ENCODE measurements at places on chromosomes 7 and 10.

GRCh38 chr7:19405541-19405940 lies 260.3 kb upstream of the FERD3L start:
- DNase-seq = no peak

DNA sequence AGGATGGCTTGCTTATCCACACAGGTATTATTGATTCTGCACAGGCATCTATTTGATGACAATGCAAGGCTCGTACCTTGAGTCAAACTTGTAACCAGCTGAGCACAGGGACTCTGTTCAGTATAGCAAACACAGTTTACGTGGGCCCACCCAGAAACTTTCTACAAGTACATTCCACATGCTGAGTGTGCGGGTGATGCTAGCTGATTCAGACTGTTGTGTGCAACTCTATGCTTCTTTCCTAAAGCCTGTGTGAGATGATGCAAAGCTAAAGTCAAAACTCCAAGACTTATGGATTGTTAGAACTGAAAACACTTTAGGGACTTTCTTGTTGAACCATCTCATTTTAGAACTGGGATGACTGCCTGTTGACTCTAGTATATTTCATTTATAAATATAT lies 21.5 kb upstream of the CALD1 start:
- DNase-seq = no peak

DNA sequence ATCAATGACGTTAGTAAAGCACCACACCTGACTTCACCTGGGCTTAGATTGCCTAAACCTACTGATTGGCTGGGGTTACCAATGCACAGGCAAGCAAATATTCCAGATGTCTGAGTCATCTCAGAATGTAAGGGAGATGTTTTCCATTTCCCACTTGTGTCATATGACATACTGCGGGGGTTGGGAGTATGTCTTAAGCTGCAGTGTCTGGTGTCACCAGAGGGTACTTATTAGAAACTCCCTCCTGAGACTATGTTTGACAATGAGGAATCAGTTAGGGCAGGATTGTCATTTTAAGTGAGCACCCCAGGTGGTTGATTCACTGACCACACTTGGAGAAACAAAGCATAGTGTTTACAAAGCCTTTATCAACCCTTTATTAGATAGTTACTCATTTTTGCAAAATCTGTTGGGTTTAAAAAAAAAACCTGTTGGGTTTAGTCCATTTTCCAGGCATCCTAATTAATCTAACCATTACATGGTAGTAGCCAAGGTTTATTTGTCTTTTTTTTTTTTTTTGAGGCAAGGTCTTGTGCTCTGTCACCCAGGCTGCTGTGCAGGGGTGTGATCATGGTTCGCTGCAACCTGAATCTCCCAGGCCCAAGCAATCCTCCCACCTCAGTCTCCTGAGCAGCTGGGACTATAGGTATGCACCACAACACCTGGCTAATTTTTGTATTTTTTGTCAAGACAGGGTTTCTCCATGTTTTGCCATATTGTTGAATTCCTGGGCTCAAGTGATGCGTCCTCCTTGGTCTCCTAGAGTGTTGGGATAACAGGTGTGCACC lies 72.5 kb downstream of the CDK6 start:
- no peak for DNase-seq

GRCh38 chr10:129605266-129605985 lies 138.4 kb downstream of the MGMT start:
- DNase-seq = no peak

DNA sequence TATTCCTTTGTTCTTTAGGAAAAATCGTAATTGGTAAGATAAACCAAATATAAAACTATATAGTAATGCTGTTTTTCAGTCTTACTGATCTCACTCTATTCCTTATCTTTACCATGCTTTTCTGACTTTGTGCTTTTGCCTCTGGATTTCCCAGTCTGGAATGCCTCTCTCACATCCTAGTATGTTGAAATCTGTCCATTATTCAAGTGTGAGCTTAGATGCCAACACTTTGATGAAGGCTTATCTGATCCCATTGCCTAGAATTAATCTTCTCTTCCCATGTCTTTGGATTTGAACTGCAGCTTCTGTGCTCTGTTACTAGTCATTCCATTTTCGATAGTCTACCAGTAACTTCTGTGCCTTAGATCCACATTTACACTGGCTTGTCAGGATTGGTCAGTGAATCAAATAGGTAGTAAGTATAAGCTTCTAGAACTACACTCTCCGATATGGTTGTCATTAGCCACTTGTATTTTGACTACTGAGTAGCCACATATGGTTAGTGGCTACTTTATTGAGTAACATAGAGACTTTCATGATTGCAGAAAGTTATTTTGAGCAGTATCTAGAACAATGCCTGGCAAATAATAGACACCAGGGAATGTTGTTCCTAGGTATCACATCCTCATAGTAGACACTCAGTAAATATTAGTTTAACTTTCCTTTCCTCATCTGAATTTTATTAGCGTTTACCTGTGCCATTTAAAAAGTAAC lies 92.9 kb downstream of the BMPR1A start:
- DNase-seq = no peak

- no peak for DNase-seq
These were observed 224.2 kb downstream of the MLLT10 start for GRCh38 chr10:21758239-21758638.

GRCh38 chr7:5234852-5235831 lies 45.1 kb downstream of the WIPI2 start:
- DNase-seq = no peak

- no peak for DNase-seq
These were observed 128.5 kb downstream of the DKK1 start for GRCh38 chr10:52442576-52442975.

DNA sequence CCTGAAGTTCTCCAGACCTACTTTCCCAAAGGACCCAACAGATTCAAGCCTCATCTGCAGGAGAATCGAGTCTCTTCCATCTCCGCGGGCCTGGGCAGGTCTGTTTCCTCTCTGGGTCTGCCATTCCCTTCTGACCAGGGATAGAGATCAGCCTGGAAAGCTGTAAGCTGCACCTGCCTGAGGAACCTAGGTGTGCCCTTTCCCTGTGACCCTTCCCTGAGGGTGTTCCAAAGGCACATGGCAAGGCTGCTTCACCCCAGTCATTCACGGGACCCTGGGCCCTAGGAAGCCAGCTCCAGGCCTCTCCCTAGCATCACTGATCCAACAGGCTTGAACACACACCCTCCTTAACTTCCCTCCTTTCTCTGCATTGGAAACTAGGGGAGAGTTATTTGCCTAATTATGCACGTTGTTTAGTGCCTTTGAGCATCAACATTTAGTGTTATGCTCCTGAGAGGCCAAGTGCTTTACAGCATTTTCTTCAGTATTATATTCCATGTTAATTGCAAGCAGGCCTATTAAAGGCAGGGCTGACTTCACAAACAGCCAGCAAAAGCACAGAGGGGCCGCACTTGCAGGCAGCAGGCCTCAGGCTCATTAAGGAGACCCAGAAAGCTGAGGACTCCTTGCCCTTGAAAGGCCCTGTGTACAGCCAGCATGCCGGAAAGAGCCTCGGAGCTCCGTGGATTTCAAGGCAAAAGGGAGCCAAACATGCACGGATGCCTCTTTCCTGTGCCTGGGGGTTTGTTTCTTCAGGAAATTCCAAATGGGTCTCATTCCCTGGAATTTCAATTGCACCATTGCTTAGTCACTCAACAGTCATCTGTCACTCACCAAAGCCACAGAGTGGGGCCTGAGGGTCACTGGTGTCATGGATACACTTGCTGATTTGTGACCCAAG lies 91.0 kb upstream of the FAM20C start:
- no peak for DNase-seq

GRCh38 chr7:24054236-24054635 lies 229.8 kb upstream of the NPY start:
- no peak for DNase-seq

GRCh38 chr7:15620491-15621185 lies 58.8 kb upstream of the AGMO start:
- DNase-seq = no peak

DNA sequence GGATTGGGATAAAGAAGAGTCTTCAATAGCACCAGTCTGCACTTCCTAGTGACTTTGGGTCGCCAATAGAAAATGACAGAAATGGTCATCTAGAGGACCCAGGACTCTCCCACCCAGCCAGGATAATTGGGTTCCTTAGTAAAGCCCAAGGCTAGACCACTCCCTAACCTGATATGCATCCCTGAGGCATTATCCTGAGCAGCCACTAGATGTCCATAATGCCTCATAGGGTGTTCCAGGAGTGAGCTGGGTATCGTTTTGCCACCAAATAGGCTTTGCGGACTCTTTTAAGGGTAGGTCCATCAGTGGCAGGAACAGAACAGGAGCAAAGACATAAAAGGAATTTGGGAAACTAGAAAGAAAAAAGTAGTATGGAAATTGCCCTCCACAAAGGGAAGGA lies 4.5 kb upstream of the LRRC4 start:
- no peak for DNase-seq

DNA sequence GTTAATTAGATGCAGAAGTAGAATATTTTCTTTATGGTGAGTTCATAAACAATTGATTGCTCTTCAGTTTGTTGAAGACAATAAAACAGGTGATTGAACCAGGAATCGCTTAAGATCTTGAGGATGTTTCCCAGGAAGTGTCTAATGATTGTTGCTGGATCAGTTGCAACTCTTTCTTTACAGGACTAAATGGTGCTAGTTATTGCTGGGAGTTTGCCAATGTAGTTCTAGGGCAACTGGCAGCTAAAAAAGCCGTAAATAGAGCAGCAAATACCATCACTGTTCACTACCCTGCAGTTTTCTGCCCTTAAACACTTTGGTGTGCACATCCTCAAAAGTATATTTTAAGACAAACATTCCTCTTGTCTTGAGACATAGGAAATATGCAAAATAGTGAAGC lies 119.2 kb upstream of the ANK3 start:
- DNase-seq = no peak

GRCh38 chr10:21889477-21890275 lies 113.9 kb downstream of the DNAJC1 start:
- DNase-seq = no peak

DNA sequence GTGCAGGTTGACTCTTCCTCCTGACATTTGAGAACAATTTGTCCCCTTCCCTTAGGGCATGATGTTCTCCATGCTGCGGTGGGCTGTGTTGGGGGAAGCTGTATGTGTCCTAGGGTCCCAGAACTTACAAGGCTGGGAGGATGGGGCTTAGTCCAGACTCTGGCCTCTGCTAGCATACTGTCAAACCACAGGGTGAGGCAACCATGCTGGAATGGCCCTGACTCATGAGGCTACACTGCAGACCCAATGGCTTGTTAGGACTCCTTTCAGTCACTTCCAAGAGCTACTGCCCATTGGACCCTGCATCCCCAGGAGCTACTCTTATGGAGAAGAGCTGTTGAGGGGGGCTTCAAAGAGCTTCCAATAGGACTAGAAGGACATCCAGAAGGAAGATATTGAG lies 20.1 kb upstream of the FAM170B start:
- no peak for DNase-seq

DNA sequence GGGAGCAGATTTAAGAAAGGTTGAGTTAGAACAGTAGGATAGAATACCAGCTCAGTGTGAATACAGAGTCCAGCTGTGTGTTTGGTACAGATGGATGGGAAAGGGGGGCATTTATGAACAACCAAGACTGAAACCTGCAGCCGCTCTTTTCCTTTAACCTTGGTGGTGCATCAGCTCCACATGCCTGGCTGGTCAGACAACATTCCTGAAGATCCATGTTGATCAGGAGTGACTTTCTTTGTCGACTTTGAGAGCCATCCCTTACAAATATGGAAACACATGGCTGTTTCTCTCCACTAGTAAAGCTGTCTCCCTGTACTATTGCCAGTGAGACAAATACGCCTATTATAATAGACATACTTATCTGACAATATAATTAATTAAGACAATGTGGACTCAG lies 476.5 kb upstream of the IGFBP3 start:
- no peak for DNase-seq

DNA sequence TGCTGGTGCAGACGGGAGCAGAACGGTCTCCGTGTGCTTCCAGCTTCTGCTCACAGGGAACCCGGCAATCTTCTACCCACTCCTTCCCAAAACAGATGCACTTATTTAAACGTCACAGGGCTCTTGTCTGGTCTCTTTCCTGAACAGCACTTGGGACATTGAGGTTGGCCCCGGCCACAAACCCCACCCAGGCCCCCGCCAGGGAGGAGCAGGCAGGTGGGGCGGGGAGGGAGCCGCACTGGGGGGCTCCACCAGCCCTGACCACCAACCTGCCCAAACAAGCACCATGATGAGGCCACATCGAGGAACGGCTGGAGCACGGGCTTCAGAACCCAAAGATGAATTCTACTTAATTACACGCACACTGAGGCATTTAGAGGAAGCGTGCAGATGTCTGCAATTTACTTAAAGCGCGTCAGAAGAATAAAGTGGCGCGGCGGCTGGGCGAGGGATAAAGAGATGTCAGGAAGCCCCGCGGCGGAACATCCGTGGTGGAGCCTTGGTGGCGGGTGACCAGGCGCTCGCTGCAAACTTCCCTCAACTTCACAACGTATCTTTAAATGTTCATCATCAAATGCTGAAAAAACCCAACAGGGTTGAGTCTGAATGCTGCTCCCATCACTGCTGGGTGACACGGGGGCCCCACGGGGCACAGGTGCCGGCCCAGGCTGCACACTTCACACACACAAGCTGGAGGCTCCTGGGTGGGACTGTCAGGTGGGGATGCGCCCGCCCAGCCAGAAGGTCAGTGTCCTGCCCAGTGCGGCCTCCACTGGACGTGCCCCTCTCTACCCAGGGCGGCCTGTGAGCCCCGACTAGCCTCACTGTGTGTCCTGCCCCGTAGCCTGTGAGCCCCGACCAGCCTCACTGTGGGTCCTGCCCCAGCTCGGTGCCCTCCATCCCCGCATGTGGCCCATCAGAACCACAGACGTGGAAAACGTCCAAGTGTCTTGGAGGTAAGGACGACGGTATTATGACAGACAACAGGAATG lies 279.2 kb downstream of the MAD1L1 start:
- no peak for DNase-seq

GRCh38 chr7:2046581-2047565 lies 185.9 kb downstream of the MAD1L1 start:
- DNase-seq = no peak

GRCh38 chr7:47354071-47354470 lies 227.8 kb downstream of the TNS3 start:
- no peak for DNase-seq

GRCh38 chr10:129764011-129764900 lies 199.8 kb downstream of the EBF3 start:
- no peak for DNase-seq

GRCh38 chr10:101769541-101770180 lies 6.3 kb downstream of the FGF8 start:
- no peak for DNase-seq

- DNase-seq = no peak
These were observed 45.5 kb downstream of the MYOF start for GRCh38 chr10:93436591-93437085.

Measured in stimulated activated CD4-positive, alpha-beta T cell treated with anti-CD3 and anti-CD28 coated beads, Interleukin-12 subunit alpha, Interleukin-12 subunit beta, amount 100 ng/mL, for 24 hours (primary cell).